ENCODE measurements at places on chromosomes 6 and 20.

DNA sequence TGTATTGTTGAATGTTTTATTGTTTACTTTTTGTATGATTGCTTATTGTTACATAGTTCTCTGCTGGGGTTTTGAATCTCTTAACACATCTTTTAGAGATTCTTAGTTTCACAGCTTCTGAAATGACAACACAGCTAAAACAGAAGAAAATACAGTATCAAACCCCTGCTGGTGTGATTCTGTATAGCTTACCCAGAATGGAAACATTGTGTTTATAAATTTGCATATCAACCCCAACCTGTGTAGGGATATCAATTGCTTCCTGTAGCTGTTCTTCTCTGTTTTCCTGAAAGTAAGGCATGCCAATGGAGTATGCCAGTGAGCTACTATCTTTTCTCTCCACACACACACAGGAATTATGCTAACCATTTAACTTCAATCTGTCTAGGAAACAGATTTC, 64.3 kb upstream of the ID4 start:
- DNase-seq = no peak

- no peak for DNase-seq
These were observed 617 bp upstream of the TSPYL1 start for GRCh38 chr6:116280161-116280932.

DNA sequence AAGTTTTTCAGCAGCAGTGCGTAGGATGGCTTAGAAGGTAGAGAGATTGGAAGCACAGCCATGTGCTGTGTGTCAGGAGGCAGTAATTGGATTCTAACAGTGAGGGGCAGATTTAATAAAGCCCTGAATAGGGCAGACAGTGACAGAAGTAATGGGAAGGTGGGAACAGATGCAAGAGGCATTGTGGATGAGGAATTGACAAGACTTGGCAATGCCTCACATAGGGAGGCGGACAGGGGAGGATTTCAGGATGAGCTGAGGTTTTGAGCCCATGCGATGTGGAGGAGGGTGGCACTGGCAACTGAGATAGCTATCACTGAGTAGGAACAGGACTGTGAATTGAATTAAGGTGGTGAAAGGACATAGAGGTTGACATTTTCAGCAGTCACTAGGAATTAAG, 262.2 kb upstream of the FLRT3 start:
- no peak for DNase-seq

GRCh38 chr6:101417900-101418299, 24.4 kb downstream of the GRIK2 start:
- DNase-seq = no peak

GRCh38 chr6:117352466-117353081, 73.2 kb downstream of the ROS1 start:
- no peak for DNase-seq

DNA sequence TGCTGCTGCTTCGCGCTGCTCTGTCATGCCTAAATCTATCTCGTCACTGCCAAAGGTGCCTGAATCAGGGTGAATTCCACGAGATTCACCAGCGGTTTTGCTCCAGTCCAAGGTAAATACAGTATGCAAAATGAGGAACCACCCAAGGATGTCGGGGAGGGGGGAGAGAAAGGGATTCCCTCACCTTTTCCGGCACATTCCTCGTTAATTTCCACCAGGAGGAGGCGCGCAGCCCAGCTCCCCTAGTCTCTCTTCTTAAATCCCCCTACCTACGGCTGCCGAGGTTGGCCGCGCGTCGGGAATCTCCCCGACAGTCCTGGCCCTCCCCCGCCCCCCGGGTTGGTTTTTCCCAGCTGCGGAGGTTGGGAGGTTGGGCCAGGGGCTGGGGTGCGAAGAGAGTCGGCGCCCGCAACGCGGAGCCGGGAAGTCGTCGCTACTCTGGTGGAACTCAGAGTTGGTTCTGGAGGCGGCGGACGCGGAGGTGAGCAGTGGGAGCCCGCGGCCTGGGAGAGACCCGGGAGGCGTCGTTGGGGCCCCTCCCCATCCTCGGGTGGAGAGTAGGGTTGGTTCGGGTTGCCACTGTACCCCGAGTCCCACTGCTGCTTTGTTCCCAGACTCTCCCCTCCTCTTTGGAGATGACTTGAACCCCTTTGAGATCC, at the start of gene TPBG:
TPBG (plus strand) TSS at position 390 of the 659 bp plus-strand sequence. CDS start 1,145 bp downstream, outside the sequence.
- DNase-seq = peak; percentile 41

DNA sequence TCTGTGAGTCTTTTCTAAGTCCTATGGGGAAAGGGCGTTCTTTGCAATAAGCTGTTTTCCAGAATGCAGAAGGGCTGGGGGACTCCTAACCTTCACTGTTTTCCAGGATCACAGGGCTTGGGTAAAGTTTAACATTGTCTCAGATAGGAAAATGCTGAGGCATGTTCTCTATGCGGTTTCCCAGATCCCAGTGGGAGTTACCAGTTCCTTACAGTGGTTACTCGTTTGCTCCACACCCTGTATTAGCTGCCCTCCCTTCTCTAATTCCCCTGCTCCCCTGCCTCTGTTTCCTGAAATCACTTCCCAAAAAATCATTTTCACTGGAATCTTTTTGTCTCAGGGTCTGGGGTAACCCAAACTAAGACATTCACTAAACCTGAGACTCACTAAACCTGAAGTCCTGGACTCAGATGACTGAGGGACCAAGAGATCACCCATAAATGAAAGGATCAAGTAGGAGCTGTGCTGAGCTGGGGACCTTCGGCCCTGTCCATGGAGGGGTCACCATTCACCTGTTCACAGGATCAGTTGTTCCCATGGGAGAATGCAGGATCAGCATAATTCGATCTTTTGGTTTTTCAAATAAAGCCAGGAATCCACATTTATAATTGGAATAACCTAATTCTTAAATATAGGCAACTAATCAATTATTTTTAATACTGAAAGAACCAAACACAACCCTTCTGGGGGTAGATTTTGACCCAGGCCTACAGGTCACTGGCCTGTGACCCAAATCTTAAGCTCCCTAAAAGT, 76.2 kb downstream of the ISM1 start:
- no peak for DNase-seq

DNA sequence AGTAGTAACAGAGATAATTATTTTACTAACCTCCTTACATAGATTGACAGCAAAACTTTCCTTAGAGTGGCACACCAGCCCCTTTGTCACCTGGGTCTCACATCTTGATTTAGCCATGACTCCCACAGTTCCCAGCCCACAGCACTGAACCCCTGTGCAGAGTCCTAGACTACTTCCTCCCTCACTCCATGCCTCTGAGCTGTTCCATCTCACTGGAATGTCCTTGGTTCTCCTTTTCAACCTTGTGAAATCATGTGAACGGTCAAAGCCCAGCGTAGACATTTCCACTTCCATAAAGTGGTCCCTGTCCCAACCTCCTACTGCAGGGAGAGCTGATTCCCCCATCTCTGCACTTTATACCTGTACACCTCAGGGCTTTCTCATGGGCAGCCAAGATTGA, 19.7 kb downstream of the CGA start:
- DNase-seq = no peak

DNA sequence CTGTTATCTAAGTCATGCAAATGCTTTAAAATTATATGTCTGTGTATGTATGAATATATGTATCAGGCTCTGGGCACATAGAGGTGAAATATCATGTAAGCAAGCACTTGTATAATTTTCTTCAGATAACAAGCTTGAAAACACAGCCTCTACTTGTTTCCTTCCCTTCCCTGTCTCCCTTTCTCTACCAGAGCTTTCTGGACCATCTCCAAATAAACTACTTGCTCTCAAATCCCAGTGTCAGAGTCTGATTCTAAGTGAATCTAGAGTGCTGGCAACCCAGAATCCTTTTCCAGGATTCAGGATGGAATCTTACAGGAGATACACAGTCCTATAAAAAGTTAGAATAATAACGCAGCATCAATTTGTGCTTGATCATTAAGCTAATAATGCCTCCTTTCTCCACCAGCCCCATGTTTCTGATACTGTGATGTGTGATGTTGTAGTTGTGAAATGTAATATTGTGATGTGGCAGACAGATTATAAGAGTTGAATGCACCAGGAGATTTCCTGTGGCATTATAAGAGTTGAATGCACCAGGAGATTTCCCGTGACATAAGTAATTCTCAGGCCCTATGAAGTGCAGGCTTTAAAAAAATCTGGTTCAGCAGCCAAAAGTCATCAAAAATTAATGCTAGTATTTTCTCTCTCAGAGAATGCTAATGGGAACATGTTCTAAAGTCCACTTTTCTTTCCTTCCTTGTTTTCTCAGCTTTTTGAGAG, 89.6 kb downstream of the PCSK2 start:
- no peak for DNase-seq

DNA sequence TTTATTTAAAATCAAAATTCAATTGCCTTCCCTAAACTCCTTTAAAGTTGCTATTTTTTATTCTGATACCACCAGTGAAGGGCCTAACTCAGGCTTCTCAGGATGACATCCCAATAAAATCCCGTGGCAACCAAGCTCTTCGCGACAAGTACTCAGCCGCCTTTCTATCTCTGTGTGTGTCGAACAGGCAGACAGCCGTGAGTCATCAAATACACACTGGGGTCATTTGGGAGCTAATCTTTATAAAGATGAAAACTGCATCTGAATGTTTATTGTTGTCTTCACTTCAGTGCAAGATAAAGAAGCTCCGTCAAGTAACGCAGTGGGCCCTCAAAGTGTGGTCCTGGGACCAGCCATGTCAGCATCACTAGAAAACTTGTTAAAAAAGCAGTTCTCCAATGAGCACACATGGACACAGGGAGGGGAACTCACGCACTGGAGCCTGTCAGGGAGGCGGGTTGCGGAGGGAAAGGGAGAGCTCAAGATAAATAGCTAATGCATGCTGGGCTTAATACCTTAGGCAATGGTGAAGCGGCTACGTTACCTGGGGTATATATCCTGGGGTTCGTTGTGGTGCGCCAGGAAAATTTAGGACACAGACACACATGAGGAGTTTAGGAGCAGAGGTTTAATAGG, 119.3 kb downstream of the RNF144B start:
- DNase-seq = no peak

DNA sequence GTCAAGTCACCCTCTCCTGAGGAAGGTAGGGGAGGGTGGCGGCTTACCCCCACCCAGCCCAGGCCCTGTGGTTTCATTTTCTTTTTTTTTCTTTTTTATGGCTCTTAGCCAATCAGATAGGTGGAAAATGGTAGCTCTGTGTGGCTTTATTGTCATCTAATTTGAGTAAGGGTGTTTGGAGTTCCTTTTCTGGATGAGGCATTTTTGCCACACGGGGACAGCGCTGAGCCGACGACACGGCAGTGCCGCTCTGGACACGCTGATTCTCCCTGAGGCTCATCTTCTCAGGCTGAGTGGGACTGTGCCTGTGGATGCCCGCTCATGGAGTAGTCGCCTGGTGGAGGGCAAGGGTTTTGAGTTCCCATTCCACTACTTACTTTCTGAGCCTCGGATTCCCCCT, 37.6 kb upstream of the ANGPT4 start:
- DNase-seq = no peak

DNA sequence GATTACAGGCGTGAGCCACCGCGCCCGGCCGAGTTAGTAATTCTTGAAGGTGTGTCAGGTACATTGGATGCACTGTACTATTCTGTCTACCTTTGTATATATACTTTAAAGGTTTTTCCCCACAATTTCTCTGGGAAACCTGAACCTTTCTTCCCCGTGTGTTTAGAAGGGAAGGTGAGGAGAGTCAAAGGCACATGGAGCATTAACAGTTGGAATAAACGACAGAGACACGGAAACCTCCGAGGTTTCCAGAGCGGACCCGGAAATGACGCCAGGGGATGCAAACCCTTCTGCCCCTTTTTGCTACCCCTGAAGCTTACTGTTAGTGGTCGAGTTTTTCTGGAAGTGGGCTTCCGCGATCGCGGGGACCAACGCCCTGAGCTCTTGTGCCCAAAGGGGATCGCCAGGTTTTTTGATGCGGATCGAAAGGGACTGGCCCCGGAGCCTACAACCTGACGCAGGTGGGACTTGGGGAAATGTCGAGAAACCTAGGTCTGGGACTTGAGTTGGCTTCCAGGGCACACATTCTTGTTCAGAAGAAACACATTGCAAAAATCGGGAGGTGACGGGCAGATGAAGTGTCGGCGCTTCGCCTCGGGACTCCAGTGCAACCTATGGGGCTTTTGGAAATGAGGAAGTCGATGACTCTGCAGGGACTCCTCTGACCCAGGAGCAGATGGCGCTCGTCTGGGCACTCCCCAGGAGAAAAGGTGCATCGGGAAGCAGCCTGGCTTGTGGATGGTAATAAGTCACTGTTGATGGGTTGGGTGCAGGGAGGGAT, 218.2 kb downstream of the OR2B2 start:
- DNase-seq = peak; percentile 32

- no peak for DNase-seq
These were observed 367.6 kb downstream of the THBS2 start for GRCh38 chr6:168885751-168886742.

DNA sequence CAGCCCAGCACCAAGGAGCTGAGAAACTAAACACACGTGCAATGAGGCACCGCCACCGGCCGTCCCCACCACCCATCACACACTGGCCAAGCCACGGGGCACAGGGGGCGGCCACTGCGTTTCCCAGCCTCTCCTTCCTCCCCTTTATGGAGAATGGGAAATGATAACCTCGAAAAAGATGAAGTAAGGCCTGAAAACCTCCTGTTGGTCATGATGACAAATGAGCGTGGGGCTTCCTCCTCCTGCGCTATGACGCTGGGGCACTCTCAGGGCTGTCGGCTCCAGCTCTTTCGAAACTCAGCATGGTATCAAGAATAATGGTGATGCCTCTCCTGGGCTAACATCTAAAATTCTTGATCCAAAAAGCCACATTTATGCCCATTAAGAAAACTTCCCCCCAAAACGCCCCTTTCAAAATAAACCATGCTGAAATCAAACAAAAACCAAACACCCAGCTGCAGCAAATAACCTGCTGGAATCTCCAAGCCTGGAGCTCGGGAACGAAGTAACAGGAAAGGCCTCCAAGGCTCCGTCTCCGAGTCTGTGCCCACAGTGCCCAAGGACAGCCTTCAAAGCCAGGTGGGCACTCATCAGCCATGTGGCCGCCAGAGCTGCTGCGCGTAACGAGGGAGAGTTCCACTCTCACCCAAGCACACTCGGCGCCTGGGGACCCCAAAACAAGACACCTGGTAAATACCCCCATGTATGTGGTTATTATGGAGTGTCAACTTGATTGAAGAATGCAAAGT, 50.0 kb downstream of the TAF4 start:
- DNase-seq = no peak

- no peak for DNase-seq
These were observed 149.9 kb upstream of the SMLR1 start for GRCh38 chr6:130677312-130677711.

DNA sequence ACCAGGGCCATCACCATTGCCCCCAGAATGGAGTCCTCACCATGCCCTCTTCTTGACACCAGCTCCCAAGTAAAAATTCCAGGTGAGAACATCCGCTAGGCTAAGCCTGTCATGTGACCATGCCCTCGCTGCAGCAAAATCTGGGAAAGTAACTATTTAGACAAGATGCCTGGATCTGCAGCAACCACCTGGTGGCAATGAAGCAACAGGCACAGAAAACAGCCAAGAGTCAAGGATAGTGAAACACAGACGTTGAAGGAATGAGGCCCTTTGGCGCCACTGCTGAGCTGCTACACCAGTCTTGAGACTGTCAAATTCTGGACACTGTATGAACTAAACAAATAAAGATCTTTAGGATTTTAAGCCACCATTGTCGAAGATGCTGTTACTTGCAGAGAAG, 30.1 kb upstream of the TGM6 start:
- no peak for DNase-seq
